ENCODE measurements at places on chromosomes 5 and 9.

- DNase-seq: peak; percentile 48
Measured at GRCh38 chr9:35760651-35761050, 6.6 kb upstream of the MSMP start.

- DNase-seq: peak; percentile 84
Measured at GRCh38 chr5:139725073-139725830, 70.4 kb upstream of the PSD2 start.

- peak; percentile 81 for DNase-seq
Measured at GRCh38 chr5:1564182-1564748, 40.5 kb upstream of the LPCAT1 start.

GRCh38 chr9:9747787-9748186 lies 865.0 kb downstream of the PTPRD start:
- DNase-seq: peak; percentile 92

GRCh38 chr5:82745016-82745415 lies 332.2 kb downstream of the TMEM167A start:
- no peak for DNase-seq

DNA sequence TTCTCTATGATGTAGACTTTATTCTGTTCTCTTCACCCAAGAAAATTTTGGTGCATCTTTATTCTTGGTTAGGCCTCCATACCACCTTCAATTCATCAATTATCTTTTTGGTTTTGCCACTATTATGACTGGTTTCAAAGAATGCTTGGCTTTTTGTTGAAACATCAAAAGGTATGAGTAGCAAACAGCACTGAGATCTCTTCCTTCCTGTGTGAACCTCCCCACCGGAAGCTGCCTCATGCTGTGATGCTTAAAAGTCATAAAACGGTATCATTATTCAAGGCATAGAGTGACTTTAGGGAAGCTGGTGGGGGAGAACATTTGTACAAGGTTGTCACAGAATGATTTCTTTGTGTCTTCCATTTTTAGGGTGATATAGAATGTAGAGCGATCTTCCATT lies 70.6 kb downstream of the IQGAP2 start:
- DNase-seq: no peak

- no peak for DNase-seq
Measured at GRCh38 chr5:178237431-178238312, 5.1 kb upstream of the PHYKPL start.

- peak; percentile 75 for DNase-seq
Measured at GRCh38 chr9:36194326-36195000, 3.7 kb downstream of the CLTA start.

DNA sequence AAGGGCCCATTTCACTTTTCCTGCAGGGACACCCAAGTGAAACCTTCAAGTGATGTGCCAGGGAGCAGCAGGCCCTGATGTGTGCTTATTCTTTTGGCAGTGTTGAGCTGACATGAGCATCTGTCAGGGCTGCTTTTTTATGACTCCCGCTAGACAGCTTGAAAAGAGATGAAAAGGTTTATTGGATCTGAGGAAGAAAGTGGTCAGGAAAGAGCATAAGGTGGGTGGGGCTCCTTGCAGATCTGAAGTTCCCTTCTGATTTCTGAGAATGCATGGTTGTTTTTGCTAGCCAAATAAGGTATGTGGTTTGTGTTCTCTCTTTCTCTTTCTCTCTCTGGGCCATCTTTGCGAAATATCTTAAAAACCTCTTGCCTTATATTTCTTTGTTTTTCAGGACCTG lies 316.1 kb downstream of the DMRT2 start:
- DNase-seq: no peak

DNA sequence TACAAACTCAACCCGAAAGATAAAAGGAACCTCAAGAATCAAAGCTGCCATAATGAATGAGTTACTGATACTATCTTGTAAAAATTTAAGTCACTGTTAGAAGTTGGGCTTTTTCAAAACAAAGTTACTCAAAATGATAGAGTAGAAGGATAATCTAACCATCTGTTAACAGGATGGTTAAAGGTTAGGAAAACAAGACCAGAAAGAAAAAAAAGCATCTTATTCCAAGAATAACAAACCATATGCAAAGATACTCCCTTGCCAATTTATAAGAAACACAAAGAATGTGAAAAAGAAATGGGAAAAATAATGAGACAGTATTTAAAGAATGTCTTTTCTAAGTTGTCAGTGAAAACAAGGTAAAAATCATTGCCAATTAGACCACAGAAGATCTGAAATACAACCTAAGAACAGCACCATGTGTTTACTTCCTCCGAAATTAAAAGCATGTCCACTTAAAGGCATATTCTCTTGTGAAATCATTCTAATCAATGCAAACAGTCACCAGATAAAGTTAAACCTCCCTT lies 51.2 kb downstream of the STRBP start:
- no peak for DNase-seq

DNA sequence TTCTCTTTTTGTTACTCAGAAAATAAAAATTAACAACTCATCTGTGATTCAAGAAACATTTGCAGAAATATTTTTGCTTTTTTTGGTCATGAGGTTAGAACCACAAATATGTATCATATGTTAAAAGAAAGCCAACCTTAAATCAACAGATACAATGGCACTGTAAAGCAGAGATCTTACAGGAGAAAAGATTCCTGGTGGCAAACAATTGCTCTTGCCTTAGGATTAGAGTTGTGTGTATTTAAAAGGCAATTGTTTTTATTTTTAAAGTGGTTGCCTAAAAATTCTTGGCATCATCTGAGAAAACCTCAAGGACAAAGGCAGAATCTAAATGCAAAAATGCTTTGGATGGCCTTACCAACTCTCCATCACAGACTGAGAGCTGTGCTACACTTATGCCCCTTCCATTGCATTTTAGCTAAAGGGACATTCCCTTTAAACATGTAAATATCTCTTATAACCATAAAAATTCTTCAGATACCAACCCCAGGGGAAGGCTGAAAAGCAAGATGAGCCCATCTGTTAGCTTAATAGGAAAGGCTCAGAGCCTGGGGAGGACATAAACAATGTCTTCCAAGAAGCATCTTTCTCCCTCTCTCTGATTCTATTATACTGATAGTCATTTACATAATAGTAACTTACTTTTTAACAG lies 100.4 kb downstream of the FAM114A2 start:
- DNase-seq: no peak

- no peak for DNase-seq
Measured at GRCh38 chr5:17287501-17288155, 70.2 kb downstream of the BASP1 start.

GRCh38 chr9:90053027-90053426 lies 448.2 kb downstream of the GADD45G start:
- no peak for DNase-seq

DNA sequence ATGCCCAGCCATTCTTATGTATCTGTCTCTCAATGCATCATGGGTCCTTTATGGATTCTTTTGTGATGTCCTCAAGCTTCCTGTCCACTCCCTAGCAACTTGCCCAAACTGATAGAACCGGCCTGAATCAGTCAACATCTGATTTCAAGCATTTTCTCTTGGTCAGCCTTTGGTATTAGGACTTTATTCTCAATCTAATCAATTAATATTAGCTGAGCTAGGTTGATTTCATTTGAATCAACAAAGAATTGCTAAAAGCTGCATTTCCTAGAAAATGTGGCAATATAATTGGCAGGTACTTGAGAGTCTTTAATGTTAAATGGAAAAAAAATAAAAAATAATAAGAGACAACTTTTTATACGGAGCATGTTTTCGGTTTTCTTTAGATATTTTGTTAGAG lies 121.8 kb downstream of the GHR start:
- no peak for DNase-seq

GRCh38 chr5:126461838-126462237 lies 38.6 kb downstream of the GRAMD2B start:
- DNase-seq: no peak

GRCh38 chr5:172180936-172181335 lies 7.1 kb downstream of the STK10 start:
- no peak for DNase-seq

GRCh38 chr9:70484232-70485130 lies 70.0 kb upstream of the KLF9 start:
- DNase-seq: peak; percentile 83

- DNase-seq: no peak
Measured at GRCh38 chr9:137012694-137013570, 15.1 kb downstream of the ABCA2 start.

- DNase-seq: no peak
Measured at GRCh38 chr5:14101922-14102321, 41.2 kb upstream of the TRIO start.

GRCh38 chr9:128257086-128257825 lies 18.6 kb downstream of the GOLGA2 start:
- DNase-seq: no peak

GRCh38 chr9:107489144-107489673 lies 360 bp downstream of the KLF4 start:
- DNase-seq: no peak

- peak; percentile 16 for DNase-seq
Measured at GRCh38 chr9:81557452-81558090, 131.8 kb downstream of the TLE1 start.

DNA sequence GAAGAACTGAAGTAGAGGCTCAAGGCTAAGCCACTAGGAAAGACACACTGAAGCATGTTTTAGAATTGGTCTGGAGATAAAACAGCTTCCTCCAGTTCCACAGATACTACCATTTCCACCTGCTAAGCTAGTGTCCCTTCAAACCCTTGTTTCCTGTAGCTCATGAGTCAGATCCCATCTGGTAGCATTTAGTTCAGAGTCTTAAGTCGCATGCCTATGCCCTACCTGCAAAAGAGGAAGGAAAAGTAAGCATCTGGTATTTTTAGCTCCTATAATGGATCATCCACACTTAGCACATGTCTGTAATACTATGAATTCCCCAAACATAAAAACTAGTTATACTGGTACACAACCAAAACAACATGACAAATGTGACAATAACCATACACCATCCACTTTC lies 92.1 kb downstream of the CDKN2A start:
- DNase-seq: peak; percentile 7

- DNase-seq: peak; percentile 26
Measured at GRCh38 chr9:19232823-19233194, 2.3 kb downstream of the DENND4C start.

DNA sequence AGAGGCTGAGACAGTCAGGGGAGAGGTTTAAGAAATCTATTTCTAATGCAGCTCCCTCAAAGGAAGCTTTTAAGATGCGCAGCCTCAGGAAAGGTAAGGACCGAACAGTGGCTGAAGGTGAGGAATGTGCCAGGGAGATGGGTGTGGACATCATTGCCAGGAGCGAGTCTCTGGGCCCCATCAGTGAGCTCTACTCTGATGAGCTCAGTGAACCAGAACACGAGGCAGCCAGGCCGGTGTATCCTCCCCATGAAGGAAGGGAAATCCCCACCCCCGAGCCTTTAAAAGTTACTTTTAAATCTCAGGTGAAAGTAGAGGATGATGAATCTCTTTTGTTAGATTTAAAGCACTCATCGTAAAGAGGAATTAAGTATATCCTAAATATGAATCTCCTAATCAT lies 8.2 kb downstream of the CAVIN4 start:
- DNase-seq: peak; percentile 13

DNA sequence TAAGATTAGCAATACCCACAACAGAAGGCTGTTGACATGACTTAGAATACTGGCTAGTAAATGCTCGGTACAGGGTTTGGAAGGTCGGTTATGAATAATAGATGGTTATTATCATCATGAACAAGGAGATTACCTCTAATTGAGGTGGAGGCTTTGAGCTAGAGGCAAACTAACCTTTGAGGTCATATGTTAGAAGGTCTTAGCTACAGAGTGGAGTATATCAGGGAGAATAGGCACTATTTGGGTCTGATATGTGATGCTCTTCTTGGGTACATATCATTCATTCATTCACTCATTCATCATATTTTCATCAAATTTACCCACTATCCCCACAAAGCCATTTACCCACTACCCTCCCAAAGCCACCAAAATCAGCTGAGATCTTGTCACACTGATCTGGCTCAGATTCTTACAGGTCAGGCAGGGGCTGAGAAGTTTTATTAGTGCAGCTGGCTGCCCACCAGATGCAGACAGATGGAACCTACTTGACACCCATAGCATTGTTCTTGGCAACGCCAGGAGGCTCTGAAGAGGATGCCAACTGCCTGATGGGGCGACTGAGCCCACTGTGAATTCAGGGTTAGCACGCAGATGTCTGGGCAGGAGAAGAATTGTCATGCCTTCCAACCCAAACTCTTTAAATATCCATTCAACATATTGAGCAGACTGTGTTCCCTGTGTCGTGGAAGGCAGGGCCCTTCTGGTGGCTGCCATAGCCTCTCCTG lies 90.2 kb upstream of the SH3PXD2B start:
- DNase-seq: no peak

DNA sequence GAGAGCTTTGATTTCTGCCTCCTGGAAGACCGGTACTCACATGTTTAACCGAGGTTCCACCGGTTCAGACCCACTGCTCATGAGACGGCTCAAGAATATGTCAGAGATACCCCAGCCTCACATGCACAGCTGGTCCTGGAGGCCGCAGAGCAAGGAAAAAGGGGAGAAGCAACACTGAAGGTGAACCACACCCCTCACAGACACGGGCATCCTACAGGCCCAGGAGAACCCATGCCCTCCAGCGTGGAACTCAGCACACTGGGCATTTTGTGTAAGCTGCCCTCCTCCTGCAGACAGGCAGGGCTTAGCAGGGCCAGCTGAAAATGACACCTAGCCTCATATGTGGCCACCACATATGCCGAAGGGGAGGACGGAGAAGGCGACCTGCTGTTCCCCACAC lies 37.4 kb downstream of the SEMA4D start:
- no peak for DNase-seq

DNA sequence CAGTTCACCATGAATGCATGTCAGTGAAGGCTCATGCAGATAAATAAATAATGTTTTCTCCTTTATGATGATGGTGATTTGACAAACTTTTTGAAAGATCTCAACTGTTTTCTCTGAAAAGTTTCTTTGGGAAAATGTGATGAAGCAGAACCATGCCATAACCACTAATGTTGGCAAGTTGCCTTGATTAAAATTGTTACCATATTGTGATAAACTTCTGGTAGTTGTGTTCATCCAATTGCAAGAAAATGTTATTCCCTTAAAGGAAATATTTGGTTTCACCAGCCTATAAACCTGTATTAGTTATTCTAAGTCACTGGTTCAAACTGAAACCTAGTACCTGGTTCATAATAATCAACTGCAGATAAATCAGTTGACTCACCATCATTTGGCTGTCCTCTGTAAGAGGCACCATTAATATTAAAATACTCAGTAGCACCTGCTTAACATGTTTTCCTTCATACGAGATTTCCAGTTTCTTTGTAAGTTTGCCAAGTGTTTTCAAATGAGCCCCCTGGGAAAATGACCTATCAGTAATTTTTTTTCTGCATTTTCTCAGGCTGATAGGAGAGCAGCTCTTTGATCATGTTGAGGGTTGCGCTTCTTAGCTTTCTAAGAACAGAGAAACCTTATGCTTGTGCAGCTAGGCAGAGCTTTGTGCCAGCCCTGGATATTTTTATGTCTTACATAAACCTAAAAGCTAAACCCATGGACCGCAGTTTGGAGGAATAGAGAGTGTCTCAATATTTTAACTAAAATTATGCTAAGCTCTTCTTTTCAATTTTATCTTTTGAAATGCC lies 88.0 kb downstream of the LURAP1L start:
- DNase-seq: peak; percentile 34

GRCh38 chr5:69042500-69042899 lies 51.3 kb upstream of the SLC30A5 start:
- DNase-seq: no peak

- DNase-seq: no peak
Measured at GRCh38 chr9:80147866-80148265, 576.1 kb downstream of the TLE4 start.

GRCh38 chr9:7360513-7360912 lies 439.1 kb downstream of the DMAC1 start:
- no peak for DNase-seq

All from renal cortical epithelial cell (primary cell).